ENCODE measurements at places on chromosomes 12 and 14.

DNA sequence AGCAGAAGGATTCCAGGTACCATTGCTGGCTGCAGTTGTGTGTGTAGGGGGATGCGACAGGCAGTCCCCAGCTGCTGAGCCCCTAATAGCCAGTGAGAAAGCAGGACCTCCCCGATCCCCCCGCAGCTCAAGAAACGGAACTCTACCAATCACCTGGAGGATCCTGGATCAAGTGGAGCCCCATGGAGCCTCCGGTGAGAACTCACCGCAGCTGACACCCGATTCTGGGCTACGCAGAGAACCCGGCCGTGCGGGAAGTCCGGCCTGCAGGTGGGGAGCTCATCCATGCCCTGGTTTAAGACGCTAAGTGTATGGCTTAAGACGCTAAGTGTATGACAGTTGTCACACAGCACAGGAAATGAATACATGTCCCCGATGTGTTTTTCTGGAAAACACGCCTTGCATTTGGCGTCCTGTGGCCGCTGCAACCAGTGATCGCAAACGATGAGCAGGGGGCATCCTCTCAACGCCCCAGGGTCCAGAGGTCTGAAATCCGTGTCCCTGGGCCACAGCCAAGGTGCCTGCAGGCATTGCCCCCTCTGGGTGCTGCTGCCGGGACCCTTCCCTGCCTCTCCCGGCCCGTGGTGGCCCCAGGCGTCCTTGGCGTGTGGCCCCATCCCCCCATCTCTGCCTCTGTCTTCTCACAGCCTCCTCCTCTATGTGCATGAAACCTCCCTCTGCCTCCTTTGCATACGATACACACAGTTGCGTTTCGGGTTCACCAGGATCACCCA is 75.1 kb downstream of the KIF26A start:
- DNase-seq = no peak

GRCh38 chr12:63882844-63883243 is 38.3 kb downstream of the SRGAP1 start:
- DNase-seq = no peak

- DNase-seq = no peak
Observed at GRCh38 chr14:70333289-70333688, 26.2 kb downstream of the COX16 start.

DNA sequence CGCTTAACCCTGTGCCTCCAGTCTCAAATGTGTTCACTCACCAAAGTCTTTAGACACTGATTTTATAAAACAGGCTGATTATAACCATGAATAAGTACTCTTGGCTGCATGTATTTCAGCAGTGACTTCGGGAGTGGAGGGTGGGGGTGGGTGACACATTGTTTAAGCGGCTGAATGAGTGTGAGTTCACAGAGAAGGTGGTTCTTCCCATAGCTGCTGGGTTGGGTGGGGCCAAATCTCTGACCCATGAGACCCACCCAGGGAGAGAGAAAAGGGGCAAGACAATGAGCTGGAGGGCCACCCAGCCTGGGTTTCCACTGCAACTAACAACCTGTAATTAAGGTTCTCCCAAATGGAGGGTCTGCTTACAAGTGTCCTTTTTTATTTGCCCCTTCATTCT is 96.4 kb downstream of the SYNE3 start:
- DNase-seq = no peak

- DNase-seq = no peak
Observed at GRCh38 chr14:68741477-68741791, 51.4 kb downstream of the ZFP36L1 start.

- no peak for DNase-seq
Observed at GRCh38 chr12:117334855-117335587, 26.4 kb downstream of the NOS1 start.

DNA sequence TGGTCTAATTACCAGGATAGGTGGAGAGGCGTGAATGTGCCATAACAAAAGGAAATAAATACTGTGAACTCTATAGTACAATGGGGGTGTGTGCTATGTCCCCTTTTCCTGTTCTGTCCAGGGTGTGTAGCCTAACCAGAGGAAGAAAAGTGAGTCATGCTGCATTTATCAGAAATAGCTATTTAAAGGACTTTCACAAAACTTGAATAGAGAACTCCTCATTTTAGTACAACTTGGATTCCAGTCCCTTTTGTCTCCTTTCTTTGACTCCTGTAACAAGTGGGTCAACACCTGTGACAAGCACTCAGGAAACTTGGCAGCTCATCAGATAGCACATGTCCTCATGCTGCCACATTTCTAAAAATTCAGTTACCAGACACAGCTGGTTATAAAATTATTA is 123.4 kb downstream of the CCDC91 start:
- peak; percentile 38 for DNase-seq

DNA sequence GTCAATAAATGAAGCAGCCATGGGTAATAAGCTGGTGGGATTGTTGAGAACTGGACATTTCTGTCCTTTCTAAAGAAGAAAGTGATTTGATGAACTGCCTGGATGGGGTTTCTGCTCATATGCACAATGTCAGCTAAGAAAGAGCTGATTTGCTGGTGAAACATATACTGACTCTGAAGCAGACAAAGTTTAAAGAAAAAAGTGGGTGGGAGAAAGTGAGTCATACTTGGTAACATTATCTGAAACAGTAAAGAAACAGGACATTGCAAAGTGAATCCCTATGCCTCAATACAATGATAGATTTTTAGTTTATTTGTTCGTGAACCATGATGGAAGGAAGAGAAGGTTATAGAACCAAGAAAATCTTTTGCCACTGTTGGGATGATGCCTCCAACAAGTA is 95.6 kb upstream of the DNM1L start:
- DNase-seq = no peak

- peak; percentile 30 for DNase-seq
Observed at GRCh38 chr12:54663603-54664002, 15.4 kb upstream of the DCD start.

- DNase-seq = peak; percentile 51
Observed at GRCh38 chr12:4202487-4202886, 71.1 kb upstream of the CCND2 start.

GRCh38 chr12:12954356-12954755 is 2.4 kb upstream of the GPRC5D start:
- no peak for DNase-seq

- DNase-seq = peak; percentile 15
Observed at GRCh38 chr12:1781772-1782171, 38.6 kb upstream of the LRTM2 start.

GRCh38 chr14:72894623-72895378 is 900 bp upstream of the DPF3 start:
- DNase-seq = peak; percentile 25

- peak; percentile 84 for DNase-seq
Observed at GRCh38 chr12:54404061-54405004, 14.7 kb downstream of the ITGA5 start.

GRCh38 chr14:66782853-66783252 is 274.9 kb downstream of the GPHN start:
- DNase-seq = no peak

DNA sequence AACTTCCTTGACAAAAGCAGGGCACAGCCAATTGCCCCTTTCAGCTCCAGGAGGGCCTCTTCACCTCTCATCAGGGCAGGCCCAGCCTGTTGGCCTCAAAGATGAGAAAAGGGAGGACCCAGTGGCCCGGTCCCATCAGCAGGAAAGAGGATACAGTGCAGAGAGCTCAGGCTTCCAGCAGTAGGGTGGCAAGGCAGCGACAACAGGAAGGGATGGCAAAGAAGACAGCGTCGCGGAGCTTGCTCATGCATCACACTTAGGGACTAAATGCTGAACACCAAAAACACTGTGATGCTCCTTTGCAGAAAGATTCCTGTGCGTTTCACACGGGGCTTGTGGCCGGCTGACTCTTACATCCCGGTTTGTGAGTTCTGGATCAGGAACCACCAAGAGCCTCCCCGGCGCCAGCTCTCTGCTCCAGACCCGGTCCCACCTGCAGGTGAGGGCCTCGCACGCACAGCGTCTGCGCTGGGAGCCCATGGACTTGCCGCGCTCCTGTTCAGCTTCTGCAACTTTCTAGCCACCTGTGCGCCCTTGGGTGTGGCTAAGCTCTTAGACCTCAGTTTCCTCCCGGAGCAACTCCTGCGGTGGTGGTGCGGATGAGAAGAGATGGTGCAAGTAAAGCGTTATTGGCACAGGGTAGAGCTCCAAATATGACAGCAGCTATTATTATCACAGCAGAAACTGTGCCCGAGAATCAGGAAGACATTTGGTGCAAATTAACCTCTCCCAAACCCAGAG is 15.3 kb upstream of the BCL7A start:
- no peak for DNase-seq

DNA sequence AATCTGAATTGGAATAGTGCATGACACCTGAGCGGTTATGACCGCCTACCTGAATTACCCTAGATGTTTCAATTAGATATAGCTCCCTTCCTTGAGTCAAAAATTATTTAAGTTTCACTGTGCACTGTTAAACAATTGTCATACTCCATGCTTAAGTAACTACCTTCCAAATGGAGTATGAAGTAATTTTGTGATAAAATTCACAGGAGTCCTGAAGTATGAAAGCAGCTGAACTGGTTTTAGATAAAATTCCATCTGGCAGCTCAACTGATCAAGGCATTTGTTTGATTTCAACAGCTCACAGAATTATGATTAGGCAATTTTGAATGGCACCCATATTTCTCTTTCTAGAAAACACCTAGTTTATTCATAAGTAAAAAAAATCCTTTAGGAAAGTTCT is 19.5 kb downstream of the PRICKLE1 start:
- DNase-seq = no peak

DNA sequence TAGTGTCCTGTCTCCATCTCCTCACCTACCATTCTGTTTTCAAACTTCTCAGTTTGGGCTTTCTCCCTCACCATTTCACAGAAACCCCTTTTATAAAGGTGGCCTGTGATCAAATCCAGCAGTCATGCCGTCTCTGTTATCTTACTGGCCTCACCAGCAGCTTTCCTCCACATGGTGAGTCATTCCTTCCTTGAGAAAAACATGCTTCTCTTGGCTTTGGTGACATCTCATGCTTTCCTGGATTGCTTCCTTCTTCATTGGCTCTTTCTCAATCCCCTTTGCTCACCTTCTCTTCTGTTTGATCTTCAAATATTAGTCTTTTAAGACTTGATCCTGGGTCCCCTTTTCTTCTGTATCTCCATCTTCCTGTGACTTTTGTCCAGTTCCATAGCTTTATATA is 164.9 kb downstream of the ANO4 start:
- peak; percentile 36 for DNase-seq

DNA sequence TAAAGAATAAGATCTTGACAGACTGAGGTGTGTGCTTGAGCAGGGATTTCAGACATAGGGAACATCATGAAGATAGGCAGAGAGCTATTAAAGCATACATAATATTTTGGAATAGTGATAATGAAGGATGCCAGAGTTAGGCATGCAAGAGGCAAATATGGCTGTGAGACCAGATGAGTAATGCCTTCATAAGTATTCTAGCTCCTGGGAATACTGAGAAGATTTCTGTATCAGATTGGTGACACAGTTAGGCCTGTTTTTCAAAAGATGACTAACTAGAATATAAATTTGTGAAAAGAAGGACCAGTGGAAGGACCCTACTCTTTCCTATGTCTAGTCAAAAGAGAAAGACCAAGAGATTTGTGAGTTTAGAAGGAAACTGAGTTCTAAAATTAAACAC is 108.8 kb downstream of the TXNDC16 start:
- no peak for DNase-seq

- peak; percentile 91 for DNase-seq
Observed at GRCh38 chr12:57243521-57244311, 7.3 kb downstream of the STAC3 start.

DNA sequence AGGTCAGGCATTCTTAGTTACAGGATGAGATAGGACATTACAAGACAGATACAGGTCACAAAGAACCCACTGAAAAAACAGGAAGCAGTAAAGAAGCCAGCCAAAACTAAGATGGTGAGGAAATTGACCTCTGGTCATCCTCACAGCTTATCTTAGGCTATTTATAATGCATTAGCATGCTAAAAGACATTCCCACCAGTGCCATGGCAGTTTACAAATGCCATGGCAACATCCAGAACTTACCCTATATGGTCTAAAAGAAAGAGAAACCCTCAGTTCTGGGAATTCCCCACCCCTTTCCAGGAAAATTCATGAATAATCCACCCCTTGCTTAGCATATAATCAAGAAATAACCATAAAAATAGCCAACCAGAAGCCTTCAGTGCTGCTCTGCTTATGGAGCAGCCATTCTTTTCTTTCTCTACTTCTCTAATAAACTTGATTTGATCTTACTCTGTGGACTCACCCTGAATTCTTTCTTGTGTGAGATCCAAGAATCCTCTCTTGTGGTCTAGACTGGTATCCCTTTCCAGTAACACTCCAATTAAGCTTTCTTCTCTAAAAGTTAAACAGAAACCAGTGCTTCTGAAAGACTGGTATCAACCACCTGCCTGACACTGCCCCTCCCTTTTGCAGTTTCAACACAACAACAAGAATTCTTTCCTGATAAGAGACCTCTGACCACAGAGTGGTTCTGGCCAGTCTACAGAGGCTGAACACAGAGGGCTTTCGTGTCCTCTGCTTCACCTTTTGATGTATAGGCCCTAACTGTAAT is 86.9 kb downstream of the BCAT1 start:
- peak; percentile 76 for DNase-seq

GRCh38 chr14:94036313-94037167 is 10.4 kb downstream of the OTUB2 start:
- DNase-seq = peak; percentile 88

- DNase-seq = no peak
Observed at GRCh38 chr14:104900639-104901512, 23.8 kb upstream of the PLD4 start.

DNA sequence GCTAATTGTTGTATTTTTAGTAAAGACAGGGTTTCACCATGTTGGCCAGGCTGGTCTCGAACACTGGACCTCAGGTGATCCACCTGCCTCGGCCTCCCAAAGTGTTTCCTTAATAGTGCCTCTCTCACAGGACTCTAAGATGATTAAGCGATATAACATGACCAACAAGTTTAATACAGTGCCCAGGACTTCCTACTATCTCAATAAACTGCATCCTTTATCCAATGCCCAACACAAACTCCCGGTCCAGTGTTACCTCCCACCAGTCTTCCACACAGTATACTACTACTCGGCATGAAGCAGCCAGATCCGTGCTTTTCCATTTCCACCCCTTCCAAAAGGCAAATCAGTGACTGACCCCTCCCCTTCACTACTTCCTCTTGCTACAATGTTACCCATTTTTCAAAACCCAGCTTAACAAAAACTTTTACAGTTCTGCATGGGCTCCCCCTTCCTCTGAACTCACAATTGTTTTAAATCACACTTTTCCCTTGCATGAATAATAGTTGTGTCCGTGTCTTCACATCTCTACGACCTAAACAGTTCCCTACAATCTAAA is 900 bp downstream of the NOP2 start:
- peak; percentile 40 for DNase-seq

- DNase-seq = peak; percentile 70
Observed at GRCh38 chr12:108193917-108194316, 64.8 kb downstream of the WSCD2 start.

GRCh38 chr12:104864668-104865067 is 93.4 kb downstream of the SLC41A2 start:
- peak; percentile 53 for DNase-seq

GRCh38 chr12:109695961-109696461 is 17.6 kb upstream of the FAM222A start:
- no peak for DNase-seq

- no peak for DNase-seq
Observed at GRCh38 chr12:61524851-61525250, 735.4 kb upstream of the USP15 start.
